LoVo (cell line): ENCODE measurements at places on chromosomes 1 and 21.
A peak's percentile ranks its signal among the peaks of the same experiment; 100 is the strongest.

- DNase-seq, result no peak
These were observed 11.8 kb upstream of the MED18 start for GRCh38 chr1:28317014-28317413.

DNA sequence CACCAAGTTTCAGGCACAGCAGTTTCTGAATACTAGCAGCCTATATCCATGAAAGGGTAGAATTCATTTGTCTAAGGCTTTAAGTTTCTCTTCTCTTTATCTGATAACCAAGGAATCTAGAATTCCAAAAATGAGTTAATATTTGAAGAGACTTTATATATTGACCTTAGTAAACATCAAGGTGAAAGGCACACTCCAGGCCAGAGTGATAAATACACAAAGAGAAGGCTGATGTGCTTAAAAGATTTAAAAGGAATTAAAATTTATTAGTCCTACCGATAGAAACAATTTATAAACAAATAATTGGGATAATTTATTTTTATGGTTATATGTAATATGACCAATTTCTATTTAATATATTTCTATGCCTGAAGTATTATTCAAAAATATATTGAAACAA, 93.4 kb upstream of the DESI2 start:
- DNase-seq, result no peak

DNA sequence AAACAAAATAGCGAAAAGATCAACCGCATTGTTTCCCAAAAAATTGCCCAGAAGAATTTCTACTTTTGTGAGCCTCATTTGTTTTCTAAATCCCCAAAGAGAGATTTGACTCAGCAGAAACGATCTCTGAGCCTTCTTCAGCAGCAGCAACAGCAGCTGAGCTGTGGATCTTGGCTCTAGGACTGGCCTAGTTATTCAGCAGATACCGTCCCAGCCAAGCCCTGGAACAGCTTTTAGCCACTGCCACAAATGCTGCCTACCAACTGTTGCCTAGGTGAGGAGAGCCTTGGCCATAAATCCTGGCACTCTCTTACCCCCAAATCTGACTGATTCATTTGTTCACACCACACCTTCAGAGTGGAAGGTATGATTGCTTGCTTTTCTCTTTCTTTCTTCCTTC, 320.1 kb downstream of the TGFB2 start:
- peak; percentile 19 for DNase-seq

DNA sequence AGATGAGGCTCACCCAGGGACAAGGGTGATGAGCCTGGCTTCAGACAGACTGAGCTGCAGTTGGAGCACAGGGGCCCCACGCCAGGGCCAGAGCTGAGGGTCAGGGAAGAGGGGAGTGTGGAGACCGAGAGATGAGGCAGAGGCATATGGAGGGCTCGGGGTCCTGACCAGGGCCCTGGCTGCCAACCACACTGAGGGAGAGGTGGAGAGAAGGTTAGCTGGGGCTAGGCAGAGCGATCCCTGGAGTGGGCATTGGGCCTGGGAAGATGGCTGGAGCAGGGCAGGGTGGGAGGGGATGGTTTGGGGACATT, 8.0 kb downstream of the PEAR1 start:
- DNase-seq, result no peak

DNA sequence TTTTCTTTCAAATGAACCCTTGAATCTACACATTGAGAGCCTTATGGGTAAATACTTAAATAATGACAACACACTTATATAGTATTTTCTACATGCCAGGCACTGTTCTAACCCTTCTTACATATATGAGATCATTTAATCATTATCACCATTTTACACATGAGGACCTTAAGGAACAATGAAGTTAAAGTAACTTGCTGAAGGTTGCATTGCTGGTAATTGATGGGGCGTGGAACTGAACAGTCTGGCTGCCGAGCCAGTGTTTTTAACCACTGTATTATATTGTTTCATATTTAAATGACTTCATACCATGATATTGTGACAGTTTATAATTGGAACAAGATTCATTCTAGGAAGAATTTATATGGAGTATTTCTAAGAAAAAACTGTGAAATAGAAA, 111.9 kb upstream of the TENT5C start:
- no peak for DNase-seq

DNA sequence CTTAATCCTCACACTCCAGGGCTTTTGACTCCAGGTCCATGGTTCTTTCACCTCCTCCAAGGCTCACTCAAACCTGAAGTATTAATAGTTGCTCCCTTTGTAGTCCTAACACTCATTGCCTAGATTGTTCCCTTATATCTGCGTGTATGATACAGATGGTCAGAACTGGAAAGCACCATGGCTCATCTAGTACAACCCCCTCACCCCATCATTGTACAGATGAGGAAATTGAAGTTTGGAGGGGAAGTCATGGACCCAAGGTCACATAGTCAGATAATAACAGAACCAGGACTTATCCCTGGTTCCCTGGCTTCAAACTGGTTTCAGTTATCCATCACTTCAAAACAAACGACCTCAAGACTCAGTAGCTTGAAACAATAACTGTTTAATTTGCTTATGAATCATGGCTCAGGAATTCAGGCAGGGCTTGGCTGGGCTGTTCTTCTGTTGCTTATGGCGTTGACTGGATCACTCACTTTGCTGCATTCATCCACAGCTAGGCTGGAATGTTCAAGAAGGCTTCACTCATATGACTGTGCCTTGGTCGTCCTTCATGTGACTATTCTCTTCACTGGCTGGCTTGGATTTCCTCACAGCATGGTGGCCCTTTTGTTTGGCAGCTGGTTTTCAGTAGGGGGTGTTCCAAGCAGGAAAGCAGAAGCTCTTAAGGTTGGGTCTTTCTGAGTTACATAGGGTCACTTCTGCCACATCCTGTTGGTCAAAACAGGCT, 5.0 kb downstream of the NOS1AP start:
- peak; percentile 91 for DNase-seq

GRCh38 chr21:32566741-32567389, 18.5 kb downstream of the TCP10L start:
- no peak for DNase-seq

DNA sequence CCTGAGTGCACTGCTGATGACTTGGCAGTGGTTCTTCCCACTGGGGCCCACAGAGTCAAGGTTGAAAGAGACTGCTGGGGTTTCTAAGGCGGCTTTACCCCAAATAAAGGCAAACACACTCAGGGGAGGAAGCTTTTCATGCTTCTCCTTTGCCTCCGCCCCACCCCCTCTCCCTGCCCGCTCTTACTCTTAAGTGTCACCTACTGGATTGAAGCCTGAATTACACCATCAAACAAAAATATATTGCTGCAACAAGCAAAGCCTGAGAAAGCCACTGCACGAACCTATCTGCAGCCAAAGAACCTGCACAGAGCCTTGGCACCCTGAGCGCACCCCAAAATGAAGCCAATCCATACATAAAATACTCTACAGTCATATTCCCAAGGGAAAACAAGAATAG, 63.1 kb downstream of the PTGFR start:
- peak; percentile 22 for DNase-seq

DNA sequence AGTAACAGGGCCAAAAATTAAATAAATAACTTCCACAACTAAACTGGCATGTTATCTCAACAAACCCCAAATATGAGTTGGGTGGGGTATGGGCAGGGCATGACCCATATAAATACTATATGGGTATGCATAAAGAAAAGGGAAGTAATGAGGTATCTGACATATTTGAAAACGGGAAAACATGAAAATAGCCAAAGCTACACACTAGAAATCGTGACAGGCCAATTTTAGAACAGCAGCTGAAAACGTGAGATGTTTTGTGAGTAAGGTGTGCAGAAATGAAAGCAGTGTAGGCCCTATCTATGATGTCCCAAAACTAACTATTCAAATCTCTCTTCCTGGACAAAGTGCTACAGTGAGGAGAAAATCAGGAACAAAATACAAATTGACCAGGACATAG, 537.9 kb upstream of the NR5A2 start:
- no peak for DNase-seq

GRCh38 chr1:72568113-72568512, 285.8 kb upstream of the NEGR1 start:
- no peak for DNase-seq

- peak; percentile 83 for DNase-seq
These were observed 27.1 kb downstream of the NEK2 start for GRCh38 chr1:211648336-211648735.

DNA sequence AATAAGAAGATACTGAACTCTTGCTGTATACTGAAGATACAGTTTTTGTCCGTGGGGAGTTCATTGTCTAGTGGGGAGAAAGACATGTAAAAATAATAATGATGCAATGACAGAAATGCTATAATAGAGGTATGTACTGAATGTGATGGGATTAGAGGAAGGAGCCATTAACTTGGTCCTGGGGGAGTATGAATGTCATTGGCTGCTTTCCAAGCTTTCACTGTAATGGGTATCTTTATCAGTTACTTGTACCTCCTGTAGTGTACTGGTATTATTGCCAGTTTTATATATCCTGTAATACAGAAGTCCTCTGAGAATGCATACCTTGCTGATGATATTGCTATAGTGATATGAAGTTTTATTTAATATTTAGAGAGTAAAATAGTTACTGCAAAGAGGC, 7.4 kb downstream of the BTBD8 start:
- no peak for DNase-seq

- peak; percentile 70 for DNase-seq
These were observed 9.9 kb upstream of the DCAF6 start for GRCh38 chr1:167926486-167926997.

DNA sequence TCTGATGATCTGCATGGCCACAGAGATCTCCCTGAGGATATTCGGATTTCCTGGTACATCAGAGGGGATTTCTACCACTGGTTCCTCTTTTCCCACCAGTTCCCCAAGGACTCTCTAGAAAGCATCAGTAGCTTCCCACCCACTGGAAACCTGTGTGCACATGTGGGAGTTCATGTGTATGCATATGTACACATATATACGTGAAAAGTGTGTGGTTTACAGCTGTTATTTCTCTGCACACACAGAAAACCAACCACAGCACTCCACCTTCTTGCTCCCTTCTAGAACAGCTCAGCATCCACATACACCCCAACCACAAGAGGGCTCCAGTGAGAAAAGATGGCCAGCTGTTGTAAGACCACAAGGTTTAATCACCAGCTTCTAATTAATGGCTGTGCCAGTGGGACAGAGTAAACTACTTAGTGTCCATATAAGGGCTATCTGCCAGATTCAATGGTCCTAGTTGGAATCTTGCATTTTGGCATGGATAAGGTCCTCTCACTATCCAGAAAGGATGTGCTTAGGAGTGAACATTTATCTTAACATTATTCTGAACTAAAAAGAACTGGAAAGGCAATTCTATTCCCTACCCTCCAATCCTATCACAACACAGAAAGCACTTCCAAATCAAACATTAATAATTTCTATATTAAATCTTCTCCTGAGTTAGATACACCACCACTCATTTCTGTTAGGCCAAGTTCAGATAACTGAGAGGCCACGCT, 24.1 kb downstream of the GPR3 start:
- peak; percentile 20 for DNase-seq

- DNase-seq, result no peak
These were observed 208.1 kb downstream of the PATJ start for GRCh38 chr1:61950418-61950817.

DNA sequence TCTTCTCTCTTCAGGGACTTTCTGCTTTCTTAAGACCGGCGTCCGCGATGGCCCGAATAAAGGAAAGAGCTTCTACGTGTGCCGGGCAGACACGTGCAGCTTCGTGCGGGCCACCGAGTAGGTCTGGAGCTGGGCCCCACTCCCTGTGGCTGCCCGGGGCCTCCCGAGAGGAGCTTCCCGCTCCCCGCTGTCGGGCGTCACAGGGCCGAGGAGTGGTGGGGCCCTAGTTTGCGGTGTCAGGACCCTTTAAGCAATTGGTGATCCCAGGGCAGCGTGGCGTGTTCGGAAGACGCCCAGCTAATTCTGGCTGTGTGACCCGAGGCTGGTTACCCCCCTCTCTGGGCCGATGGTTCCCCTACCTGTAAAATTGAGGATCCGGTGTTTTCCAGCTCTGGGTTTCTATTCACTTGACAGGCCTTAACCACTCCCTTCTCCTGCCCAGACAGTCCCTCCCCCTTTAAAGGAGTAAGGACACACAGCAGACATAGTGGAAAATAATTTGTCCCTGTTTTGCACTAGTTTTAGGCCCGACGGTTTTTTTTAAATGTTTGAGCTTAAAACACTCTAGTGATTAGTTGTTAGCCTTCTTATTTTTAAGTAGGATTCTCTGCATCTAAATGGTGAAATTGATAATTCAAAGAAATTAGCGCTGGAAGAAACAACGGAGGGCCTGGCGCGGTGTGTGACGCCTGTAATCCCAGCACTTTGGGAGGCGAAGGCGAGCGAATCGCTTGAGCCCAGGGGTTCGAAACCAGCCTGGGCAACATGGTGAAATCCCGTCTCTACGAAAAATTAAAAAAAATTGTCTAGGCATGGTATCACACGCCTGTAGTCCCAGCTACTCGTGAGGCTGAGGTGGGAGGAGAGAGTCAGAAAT, 553 bp downstream of the TTF2 start:
- DNase-seq, result peak; percentile 48

DNA sequence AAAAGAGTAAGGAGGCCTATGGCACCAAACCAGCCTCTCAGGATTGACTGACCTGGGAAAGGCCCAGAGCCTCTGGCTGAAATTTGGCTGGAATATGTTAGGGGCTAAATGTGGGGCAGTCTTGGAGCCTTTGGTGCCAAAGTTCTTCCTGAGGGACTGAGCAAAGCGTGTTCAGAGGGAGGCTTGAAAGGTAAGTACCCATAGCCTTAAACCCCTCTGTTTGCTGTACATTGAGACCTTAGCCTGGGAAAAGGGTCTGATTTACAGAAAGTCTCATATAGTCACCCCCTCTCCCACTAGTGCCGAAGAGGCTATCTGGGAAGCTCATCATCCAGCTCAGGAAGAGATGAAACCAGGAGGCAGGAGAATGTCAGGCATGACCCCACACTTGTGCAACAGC, at the start of gene LCE4A:
LCE4A (plus strand) TSS at position 301 of the 400 bp plus-strand sequence. CDS start 916 bp downstream, outside the sequence.
- DNase-seq, result no peak

- no peak for DNase-seq
These were observed 6.6 kb downstream of the CCDC30 start for GRCh38 chr1:42469727-42470126.

- no peak for DNase-seq
These were observed 5.4 kb upstream of the TINAGL1 start for GRCh38 chr1:31570906-31571305.
